NCI-H524 (cell line): ENCODE measurements at places on chromosomes 4 and X.
A peak's percentile ranks its signal among the peaks of the same experiment; 100 is the strongest.

DNA sequence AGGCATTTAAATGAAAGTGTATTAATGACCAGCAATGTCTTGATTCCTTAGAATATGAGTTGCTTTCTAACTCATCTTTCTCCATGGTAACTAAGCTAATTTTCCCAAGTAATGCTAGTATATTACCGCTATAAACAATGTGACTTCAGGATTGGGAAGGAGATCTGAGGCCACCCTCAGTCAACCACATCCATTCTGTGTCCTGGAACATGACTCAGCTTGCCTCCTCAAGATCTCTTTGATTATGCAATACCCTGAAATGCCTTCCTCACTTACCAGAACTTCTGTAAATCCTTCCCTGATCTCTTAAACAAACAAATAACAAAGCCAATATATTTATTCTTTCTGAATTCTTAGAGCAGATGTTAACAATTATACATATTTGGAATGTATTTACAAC, 1495.5 kb downstream of the PCDH18 start:
- DNase-seq = no peak

GRCh38 chr4:140637836-140638235, 69.1 kb upstream of the UCP1 start:
- peak; percentile 47 for DNase-seq

DNA sequence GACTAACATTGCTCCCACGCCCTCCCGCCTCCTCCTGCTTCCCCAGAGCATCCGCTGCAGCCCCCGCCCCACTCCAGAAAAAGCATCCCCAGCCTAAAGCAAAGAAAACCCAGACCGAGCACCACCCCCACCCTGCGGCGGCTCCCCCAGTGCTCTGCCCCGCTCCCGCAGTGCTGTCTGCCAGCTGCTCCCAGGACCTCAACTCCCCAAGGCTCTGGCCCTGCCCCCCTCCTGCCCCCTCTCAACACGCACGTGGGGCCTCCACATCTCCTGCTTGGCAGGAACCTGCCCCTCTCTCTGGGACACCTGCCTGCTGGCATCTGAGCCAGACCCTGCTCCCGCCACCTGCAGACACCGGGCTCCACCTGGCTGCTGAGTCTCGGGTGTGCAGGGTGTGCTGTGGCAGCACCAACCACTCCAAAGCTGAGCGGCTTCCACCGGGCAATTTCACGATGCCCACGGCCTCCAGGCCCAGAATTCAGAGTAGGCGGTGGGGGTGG, 79.4 kb downstream of the FAM53A start:
- peak; percentile 77 for DNase-seq

DNA sequence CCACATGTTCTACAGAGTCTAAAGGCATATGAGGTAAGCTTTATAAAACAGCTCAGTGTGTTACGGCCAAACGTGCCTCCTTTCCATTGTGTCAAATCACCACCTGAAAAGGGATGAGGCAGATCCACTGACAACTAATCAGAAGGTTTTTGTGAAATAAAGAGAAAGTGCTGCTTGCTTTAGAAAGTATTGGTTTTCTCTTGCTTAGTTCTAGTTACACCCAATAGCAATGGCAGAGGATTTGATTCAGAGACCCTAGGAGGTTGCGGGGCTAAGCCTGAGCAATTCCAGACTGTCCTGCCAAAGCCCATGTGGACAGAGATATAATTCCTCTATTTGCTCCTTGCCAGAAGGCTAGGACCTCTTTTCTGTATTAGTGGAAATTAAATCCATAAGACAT, 125.5 kb downstream of the SPRY1 start:
- no peak for DNase-seq

DNA sequence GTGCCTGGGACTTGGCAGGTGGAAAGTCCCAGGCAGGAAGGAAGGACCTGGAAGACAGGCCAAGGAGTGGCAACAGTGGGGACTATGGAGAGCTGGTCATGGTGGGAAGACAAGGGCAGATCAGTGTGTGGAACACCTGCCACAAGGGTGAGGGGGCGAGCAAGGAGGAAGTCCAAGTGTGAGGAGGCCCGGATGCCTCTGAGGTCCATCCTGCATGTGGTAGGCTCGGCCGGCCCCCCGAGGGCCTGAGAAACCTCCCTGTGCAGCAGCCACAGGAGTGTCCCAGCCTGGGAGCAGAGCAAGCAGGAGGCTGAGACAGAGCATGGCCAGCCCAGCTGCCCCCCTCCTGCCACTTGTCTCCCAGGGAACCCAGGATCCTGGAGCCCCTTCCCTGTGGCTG, 40.5 kb upstream of the PSAPL1 start:
- DNase-seq = no peak

DNA sequence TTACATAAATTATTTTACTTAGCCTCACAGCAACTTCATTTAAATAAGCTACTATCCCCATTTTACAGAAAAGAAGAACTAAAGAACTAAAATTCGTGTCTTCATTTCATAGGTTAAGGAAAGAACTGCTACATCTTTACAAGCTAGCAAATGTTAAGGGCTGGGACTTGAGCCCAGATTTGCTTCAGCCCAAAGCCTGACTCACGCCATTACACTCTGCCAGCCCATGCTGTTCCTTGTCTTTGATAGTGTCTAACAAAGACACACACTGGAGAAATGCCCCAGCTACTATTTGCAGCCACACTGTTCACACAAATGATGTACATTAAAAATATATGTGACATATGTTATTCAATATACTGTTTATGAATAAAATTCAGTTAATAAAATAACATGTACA, 29.0 kb upstream of the ERVMER34-1 start:
- DNase-seq = no peak

DNA sequence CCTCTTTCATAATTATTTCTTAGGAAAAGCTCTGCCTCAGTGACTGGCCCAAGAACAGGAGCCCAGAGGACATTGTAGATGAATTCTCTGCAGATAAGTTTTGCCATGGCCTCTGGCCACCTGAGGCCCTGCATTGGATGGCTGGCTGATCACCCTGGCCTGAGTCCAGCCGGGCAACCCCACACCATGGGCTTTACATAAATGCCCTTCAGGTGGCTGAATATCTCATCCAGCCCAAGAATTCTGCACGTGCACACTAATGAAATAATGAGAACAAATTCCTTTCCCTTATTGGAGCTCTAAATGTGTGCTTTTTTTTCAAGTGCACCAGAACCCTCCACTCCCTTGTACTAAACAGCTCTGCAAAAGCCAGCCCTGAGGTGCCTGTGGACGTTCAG, 65.7 kb downstream of the IRF2 start:
- DNase-seq = no peak
